ENCODE measurements at places on chromosomes 1 and 21.

- no peak for DNase-seq
Measured at GRCh38 chr21:43824333-43825241, 35.2 kb downstream of the RRP1 start.

- DNase-seq, result no peak
Measured at GRCh38 chr1:62508187-62508758, 71.4 kb downstream of the USP1 start.

- no peak for DNase-seq
Measured at GRCh38 chr1:107625405-107626029, 339.5 kb downstream of the VAV3 start.

DNA sequence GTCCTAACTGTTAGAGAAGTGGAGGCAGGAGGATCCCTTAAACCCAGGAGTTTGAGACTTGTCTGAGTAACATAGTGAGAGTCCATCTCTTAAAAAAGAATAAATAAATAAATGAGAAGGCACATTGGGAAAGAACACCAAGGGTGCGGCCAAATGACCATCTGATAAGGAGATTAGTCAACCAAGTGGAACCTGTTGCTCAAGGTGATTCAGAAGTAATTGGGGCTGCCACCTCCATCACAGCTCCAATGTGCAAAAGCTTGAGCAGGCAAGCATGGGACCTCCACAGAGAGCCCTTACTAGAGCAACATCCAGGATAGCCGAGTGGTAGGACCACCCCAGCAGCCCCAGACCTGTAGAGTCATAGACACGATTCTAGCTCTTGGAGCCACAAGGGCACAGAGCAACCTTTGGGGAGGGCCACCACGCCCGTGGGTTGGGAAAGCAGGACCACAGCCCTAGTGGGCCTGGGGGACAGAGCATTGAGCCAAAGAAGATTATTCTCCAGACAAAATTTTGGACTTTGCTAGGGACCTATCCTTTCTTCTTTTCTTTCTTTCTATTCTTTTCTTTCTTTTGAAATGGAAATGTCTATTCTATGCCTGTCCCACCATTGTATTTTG is 40.9 kb downstream of the KCNK1 start:
- no peak for DNase-seq

DNA sequence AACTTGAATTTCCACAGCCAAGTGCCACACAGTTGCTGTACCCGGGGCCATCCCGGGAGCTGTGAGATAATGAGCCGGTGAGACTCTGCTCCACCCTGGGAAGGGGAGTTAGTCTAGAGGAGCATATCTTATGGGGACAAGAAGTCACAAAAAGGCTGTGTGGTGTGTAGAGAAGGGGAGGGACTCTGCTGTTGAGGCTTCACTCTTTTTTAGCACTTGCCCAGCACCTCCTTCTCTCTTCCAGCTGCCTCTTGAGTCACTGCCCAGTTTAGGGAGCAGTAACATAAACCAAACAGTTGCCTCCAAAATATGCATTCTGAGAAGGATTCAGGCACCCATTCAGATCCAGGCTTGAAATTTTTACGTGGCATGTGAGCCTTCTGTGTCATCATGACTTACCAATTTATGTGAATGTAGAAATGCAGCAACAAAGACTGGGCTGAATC is 744 bp upstream of the WDR26 start:
- DNase-seq, result no peak

DNA sequence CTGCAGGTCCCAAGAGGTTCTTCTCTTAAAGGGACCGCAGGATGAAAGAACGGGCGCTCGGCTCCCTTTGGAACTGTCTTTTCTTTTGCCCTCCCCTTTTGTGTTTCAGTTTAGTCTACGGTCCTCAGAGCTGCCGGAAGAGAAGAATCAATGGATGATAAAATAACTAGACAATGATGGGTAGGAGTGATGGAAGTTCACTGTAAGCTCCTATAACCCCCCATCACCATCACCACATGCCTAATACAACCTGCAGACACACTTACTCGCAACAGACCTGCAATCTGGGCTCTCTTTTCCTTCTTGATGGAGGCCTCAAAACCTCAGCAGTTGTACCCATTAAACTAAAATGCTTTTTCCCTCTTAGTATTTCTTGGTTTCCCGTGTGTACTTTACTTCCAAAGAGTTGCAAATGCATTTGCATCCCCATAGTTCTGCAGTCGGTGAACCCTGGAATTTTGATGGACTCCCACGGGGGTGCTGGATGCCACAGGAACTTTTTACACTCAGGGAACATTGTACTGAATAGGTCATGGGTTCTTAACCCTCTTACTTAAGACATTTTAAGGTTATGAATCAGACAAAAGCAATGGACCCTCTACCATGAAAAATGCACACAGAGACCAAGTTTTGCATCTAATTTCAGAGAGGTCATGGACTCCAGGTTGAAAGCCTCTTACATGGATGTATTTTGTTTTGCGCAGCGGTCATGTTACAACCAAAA is 633 bp upstream of the RFX5 start:
- no peak for DNase-seq

GRCh38 chr1:231431665-231432415 is 9.8 kb upstream of the EGLN1 start:
- DNase-seq, result no peak

- DNase-seq, result no peak
Measured at GRCh38 chr1:81437649-81438048, 363.1 kb upstream of the ADGRL2 start.

- DNase-seq, result no peak
Measured at GRCh38 chr1:49951385-49951784, 72.4 kb downstream of the AGBL4 start.

- DNase-seq, result no peak
Measured at GRCh38 chr1:47998396-47998990, 1.3 kb upstream of the TRABD2B start.

DNA sequence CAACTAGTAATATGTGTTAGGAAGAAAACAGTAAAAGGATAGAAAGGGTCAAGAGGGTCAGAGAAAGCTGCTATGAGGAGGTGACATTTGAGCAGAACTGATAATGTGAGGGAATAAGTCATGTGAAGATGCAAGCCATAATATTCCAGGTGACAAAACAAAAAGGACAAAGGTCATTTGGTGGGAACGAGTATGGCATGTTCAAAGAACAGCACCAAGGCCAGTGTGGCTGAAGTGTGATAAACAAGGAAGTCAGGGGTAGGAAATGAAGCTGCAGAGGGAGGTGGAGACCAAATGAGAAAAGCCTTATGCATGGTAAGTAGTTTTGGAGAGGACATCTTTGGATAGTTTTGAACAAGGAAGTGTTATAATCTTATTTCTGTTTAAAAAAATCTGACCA is 46.7 kb downstream of the LPGAT1 start:
- no peak for DNase-seq

DNA sequence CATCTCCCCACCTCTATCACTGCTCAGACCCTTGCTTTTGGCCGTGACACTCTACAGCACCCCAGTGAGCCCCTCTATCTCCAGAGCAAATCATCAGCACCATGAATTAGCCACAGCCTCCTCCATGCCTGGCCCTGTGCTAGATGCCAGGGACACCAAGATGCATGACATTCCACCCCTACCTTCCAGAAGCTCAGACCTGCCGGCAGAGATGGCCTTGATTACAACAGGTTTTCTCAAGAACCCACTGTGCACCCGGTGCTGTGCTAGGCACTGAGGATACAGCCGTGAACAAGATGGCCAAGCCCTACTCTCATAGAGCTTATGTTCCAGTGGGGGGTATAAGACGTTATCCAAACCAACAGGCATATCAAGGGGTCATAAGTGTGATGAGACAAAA is 30.6 kb downstream of the CDK18 start:
- no peak for DNase-seq

GRCh38 chr1:238306411-238306810 is 415.7 kb upstream of the ZP4 start:
- DNase-seq, result no peak

DNA sequence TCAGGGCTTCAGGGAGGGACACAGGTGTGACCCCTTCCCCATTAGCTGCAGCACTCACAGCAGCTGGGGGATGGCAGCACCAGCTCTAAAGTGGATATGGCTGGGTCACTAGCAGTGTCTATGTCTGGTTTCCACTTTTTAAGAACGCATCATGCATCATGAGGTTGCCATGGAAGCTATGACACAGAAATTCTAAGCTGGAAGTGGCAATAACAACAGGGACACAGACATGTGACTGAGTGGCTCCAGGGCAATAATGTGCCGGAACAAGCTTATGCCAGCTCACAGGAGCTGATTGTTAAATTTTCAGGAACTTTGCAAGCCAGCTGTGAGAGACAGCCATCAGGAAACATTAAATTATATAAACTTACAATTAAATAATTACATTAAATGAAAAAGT is 51.2 kb upstream of the NFASC start:
- DNase-seq, result no peak

GRCh38 chr1:8663915-8664329 is 153.5 kb downstream of the RERE start:
- no peak for DNase-seq

- no peak for DNase-seq
Measured at GRCh38 chr1:87647430-87648177, 318.9 kb downstream of the LMO4 start.

- no peak for DNase-seq
Measured at GRCh38 chr1:155941845-155942531, 550 bp downstream of the RXFP4 start.

DNA sequence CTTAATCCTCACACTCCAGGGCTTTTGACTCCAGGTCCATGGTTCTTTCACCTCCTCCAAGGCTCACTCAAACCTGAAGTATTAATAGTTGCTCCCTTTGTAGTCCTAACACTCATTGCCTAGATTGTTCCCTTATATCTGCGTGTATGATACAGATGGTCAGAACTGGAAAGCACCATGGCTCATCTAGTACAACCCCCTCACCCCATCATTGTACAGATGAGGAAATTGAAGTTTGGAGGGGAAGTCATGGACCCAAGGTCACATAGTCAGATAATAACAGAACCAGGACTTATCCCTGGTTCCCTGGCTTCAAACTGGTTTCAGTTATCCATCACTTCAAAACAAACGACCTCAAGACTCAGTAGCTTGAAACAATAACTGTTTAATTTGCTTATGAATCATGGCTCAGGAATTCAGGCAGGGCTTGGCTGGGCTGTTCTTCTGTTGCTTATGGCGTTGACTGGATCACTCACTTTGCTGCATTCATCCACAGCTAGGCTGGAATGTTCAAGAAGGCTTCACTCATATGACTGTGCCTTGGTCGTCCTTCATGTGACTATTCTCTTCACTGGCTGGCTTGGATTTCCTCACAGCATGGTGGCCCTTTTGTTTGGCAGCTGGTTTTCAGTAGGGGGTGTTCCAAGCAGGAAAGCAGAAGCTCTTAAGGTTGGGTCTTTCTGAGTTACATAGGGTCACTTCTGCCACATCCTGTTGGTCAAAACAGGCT is 5.0 kb downstream of the NOS1AP start:
- DNase-seq, result no peak

GRCh38 chr21:17269760-17270159 is 243.1 kb upstream of the CXADR start:
- no peak for DNase-seq

DNA sequence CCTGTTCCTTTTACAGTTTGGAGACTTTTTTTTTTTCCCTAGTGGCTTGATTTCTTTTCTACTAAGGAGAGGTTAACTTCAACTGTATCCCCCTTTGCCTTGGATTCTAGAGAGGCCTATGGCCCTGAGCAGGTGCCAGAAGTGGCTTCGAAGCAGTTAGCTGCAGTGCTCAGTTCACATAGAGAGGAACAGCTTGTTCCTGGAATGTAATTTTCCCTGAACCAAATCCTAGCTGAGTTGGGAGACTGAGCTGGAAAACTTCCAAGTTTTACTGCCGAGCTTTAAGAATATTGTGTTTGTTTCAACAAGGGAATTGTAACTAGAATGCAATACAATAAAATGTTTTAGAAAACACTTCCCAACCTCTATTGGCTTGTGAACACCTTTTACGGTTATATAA is 17.5 kb downstream of the RD3 start:
- no peak for DNase-seq

GRCh38 chr1:98112626-98113025 is 191.8 kb upstream of the DPYD start:
- DNase-seq, result no peak

Data from activated T-helper 2 cell treated with anti-CD3 and anti-CD28 coated beads, Interferon-gamma antibody, Interleukin-2, Interleukin-4, amounts not matched to agents 10 μg/mL and 5 μg/mL and 100 μg/mL, durations not matched to agents 14 hours and 24 hours and 36 hours (primary cell).